Stimulated activated CD4-positive, alpha-beta T cell treated with anti-CD3 and anti-CD28 coated beads, Interleukin-4, amount 100 ng/mL, for 4 hours (primary cell): ENCODE measurements at places on chromosomes 2 and 18.

DNA sequence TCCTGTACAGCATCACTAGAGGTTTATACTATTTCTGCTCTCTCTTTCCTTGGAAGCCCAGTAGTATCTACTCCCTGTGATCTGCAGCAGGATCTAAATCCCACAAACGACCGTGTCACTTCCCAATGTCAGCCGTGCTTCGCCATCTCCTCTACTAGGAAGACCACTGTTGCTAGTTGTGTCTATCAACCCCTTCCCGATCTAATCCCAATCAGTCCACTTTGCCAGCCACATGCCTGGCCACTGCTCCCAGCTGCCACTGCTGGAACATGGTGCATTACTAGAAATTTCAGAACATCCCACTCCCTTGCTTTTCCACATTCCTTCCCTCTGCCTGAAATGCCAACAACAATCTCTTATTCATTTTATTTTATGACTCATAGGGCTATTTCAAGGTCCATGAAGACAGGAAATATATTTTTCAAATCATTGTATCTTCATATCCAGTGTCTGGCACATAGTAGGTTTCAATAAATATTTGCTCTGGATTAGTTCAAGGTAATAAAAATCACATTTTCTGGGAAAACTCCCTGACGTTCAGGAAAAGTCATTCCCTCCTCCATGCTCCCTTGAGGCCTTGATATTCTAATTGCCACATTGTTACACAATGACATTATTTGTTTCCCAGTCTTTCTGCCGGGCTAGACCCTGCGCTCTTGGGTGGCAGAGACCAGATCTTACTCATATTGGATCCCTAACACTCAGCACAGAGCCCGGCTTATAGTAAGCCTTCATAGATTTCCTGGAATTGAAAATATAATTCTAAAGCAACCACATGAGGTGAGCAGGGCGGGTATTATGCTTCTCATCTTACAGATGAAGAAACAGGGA lies 2.1 kb upstream of the TRIB2 start:
- DNase-seq, result no peak

- DNase-seq, result no peak
These were observed 31.9 kb downstream of the CCBE1 start for GRCh38 chr18:59665057-59666006.

- no peak for DNase-seq
These were observed 102.5 kb downstream of the BARD1 start for GRCh38 chr2:214706986-214707385.

- DNase-seq, result no peak
These were observed at the start of gene APOB for GRCh38 chr2:21043744-21044532. TSS of gene APOB (minus strand) at chr2:21044073. CDS start at chr2:21043945, 128 bp downstream.

DNA sequence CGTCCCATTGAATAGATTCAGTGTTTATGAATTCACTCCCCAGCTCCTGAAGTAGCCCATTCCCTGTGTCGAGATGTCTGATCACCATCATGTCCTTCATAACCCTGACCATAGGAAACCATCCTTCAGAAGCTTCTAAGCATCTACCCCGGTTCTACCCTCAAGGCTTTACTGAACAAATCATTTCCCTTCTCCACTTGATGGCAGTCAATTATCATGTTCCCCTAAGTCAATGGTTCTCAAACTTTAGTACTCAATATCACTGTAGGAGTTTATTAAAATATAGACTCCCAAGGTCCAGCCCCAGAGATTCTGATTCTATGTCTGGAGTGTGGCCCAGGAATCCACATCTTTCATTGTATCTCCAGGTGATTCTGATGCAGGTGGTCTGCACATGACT lies 228.4 kb upstream of the SP5 start:
- no peak for DNase-seq

DNA sequence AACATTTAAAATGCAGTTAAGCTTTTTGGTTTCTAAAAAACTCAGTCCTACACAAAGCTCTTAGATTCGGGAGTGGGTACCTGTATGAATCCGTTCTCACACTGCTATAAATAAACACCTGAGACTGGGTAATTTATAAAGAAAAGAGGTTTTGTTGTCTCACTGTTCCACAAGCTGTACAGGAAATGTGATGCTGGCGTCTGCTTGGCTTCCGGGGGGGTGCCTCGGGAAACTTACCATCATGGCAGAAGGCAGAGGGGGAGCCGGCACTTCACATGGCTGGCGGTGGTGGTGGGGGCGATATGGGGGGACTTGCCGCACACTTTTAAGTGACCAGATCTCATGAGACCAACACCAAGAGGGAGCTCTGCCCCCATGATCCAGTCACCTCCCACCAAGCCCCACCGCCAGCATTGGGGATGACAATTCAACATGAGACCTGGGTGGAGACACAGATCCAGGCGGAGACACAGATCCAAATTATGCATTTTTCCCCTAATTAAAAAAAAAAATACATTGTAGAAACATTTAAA lies 222.5 kb downstream of the GBX2 start:
- DNase-seq, result no peak

DNA sequence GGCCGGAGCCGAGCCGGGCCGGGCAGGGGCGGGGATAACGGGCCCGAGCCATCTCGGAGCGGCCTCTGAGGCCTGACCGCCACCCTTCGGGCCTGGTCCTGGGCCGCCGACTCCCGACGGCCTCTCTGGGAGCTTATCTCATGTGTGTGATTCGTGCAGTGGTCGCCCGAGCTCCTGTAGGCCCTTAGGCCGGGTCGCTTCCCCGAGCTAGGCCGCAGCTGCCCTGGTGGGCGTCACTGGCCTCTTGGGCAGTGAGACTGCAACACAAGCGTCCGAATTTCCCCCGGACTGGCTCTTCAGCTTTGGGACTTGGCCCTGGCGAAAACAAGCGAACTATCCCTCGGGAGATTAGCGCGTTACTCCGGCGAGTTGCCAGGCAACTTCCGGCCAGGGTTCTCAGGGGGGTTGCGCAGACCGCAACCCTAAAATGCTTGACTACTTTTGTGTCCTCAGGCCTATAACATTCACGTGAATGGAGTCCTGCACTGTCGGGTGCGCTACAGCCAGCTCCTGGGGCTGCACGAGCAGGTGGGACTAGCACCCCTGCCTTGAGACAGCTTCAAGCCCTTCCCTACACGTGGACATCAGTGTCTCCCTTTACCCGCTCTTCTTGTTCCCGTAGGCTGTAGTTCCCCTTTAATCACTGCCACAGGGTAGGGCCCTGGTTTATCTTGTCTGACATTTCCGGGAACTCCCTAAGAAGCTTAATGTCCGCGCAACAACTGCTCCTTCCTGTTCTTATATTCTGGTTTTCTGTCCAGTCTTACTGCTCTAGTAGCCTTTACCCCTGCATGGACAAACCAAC lies 602 bp downstream of the SNX17 start:
- peak; percentile 14 for DNase-seq

GRCh38 chr2:224086226-224086914 lies 47.3 kb upstream of the SERPINE2 start:
- no peak for DNase-seq

DNA sequence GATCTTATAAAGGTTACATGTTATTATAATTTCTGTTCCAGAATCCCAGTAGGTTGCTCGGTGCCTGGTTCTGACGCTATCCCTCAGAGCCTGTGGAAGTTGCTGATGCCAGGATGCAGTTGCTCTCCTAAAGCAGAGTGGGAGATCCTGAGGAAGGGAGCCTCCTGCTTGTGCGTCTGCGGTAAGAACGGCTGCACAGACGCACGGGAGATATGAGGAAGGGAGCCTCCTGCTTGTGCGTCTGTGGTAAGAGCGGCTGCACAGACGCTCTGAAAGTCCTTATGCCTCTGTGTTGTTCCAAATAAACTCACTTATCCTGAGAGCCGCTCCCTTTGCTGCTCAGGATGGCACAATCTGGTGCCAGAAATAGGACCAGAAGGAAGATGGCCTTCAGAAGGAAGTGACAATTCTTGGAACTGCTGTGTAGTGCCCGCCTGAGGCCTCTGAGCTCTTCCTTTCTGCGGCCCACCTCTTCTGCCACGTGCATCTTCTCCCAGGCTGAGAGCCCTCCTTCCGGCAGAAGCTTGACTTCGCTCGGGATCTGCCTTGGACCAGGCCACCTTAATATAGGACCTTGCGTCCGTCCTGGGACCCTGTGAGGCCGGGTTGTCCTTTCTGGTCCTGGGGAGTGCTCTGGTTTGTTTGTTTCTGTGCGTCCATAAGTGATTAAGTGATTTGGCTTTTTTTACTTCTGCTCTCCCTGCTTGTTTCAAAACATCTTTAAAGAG lies 89.5 kb downstream of the RTP5 start:
- no peak for DNase-seq

DNA sequence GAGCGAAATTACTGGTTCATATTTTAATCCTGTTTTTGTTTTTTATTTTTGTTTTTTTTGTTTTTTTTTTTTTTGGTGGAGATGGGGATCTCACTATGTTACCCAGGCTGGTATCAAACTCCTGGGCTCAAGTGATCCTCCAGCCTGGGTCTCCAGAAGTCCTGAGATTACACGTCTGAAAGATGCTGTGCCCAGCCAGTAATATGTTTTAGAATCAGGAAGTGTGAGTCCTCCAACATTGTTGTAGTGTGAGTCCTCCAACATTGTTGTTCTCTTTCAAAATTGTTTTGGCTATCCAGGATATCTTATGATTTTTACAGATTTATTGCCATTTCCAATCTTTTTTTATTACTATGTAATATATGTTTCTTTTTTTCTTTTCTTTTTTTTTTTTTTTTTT lies 23.1 kb downstream of the TPRKB start:
- no peak for DNase-seq

DNA sequence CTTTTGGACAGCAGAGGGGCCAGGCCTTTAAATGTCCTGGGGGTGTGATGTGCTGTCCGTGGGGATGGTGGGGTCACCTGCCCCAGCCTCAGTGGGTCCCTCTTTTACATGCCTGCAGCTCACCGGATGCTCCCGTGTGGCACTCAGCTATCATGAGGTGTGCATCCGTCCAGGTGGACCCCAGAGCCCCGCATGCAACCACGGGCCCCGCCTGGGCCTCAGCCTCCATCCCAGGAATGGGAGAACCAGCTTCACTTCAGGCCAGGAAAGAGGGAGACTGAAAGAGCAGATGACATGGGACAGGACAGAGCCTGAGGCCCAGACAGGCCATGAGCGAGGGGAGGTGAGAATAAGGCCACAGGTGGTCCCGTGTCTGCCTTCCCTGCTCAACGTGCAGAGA lies 37.5 kb downstream of the RAMP1 start:
- DNase-seq, result no peak

GRCh38 chr2:8743261-8743660 lies 61.4 kb downstream of the ID2 start:
- DNase-seq, result no peak

DNA sequence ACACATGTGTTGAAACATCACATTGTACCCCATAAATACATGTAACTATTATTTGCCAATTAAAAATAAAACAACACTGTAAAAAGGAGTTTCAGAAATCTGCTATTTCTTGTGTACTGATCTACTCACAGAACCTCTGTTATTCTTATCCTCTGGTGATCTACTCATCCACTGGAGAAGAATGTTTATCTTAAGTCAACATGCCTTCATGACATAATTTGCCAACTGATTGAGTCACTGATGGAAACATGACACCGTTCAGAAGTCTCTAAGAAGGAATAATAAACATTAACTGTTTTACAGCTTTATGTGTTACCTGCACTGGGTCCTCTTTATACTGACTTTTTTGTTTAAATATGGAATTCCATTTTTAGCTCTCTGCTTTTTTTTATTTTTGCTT lies 555.2 kb downstream of the DCDC2C start:
- no peak for DNase-seq

GRCh38 chr2:10774394-10774793 lies 38.2 kb downstream of the PDIA6 start:
- no peak for DNase-seq

- no peak for DNase-seq
These were observed 11.3 kb downstream of the VPS54 start for GRCh38 chr2:64007924-64008323.

GRCh38 chr2:230794497-230794896 lies 70.2 kb upstream of the ITM2C start:
- DNase-seq, result no peak

GRCh38 chr2:98731894-98732349 lies 990 bp upstream of the MGAT4A start:
- no peak for DNase-seq

DNA sequence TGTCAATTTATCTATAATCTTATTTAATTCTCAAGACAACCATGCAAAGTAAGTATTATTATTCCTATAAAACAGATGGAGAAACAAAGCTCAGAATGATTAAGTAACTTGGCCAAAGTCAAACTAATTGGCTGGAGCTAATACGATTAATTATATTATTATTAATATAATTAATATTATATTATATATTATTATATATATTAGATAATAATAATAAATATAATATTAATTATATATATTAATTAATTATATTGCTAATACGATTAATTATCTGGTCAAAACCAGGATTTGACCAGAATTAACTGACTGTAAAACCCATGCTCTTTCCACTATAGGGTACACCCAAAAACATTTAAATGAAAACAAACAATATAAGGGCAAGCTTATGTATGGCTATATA lies 52.4 kb downstream of the FARSB start:
- no peak for DNase-seq

DNA sequence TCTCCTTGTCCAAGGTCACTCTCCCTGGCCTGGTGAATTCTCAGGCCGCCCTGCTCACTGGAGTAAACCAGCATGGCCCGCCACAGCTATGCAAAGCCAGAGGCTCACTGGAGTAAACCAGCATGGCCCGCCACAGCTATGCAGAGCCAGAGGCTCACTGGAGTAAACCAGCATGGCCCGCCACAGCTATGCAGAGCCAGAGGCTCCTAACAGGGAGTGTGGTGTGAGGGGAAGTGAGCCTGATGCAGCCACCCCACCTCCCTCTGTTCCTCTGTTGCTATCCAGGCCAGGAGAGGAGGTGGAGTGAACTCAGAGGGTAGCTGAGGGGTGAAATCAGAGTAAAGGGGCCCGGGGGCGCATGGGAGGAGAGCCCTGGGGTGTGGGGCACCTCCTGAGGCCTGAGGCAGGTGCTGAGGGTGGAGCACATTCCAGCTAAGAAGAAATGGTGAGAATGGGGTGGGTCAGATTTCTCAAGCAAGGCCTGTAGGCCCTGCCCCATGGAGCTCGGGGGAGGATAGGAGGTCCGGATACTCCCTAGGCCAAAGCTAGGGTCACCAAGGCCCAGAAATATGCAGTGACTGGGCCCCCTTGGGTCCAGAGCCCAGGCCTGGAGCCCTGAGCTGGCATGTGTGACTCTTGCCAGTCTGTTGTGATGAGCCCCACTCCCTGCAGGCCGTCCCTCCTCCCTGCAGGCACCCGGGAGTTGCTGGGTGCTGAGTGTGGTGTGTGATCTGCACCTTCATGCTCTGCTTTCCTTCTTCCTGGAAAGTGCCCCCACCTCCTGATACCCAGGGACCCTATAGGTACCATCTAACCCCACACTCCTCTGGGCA lies 1.5 kb downstream of the ATP6V1B1 start:
- DNase-seq, result no peak

GRCh38 chr2:241511091-241511741 lies 2.8 kb upstream of the STK25 start:
- DNase-seq, result no peak
